ENCODE measurements at places on chromosomes 1 and 21. TPM values are rescaled to one million over a fixed set of nuclear protein-coding genes. Genes with fewer than 3 reads are reported as not detected.

Gene SLC1A7
- 0.26 TPM for total RNA-seq

Gene MTARC1
- total RNA-seq: not detected

Gene TCP10L
- total RNA-seq: not detected

Gene FCRLB
- 0.48 TPM for total RNA-seq

Gene PTPRC
- total RNA-seq: 739 TPM

Gene PTAFR
- 0.37 TPM for total RNA-seq

Gene SAMD11
- total RNA-seq: not detected

Gene MYOG
- total RNA-seq: not detected

Gene NTMT2
- total RNA-seq: not detected

Gene TEX38
- not detected for total RNA-seq

DNA sequence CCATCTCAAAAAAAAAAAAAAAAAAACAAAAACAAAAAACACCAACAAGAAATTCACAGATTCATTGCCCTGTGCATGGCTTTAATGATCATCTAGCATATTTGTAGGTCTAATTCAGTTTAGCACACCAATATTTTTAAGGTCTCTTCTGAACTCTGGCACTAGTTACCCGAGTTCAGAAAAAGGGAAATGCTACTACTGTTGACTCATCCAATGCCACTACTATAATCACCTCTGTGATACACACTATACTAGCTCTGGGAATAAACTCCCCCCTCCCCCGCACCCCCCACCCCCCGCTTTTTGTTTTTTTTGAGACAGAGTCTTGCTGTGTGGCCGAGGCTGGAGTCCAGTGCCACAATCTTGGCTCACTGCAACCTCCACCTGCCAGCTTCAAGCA, 55.6 kb downstream of the FBXO42 start:
- H3K4me1 ChIP-seq: no peaks in the 10 kb centered on the region
- no peaks in the 10 kb centered on the region for H3K27me3 ChIP-seq
- H3K27ac ChIP-seq: no peak overlapping the region
- no peak for DNase-seq

DNA sequence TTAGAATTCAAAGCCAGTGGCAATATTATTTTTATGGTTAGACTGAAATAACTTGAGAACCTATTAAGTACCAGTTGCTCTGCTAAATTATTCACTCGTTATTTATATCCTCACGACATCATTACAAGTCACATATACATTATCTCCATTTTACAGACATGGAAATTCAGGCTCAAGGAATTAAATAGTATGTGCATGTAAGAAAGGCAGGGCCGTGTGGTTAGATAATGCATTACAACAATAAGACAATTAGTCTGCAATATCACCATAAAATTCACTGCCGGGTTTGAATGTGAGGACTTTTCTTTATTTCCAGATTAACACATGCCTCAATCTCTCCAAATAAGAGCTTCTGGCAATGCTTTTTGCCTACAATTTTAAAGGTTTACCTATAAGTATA, 523.4 kb downstream of the PTBP2 start:
- no peaks in the 10 kb centered on the region for H3K27me3 ChIP-seq
- H3K4me3 ChIP-seq: no peak overlapping the region
- no peaks in the 10 kb centered on the region for H3K4me1 ChIP-seq
- DNase-seq: no peak
- H3K27ac ChIP-seq: no peak overlapping the region
- H3K36me3 ChIP-seq: no peaks in the 10 kb centered on the region

GRCh38 chr1:29123887-29124365, at the start of gene TMEM200B:
Gene TMEM200B (minus strand): TSS chr1:29123903. CDS start chr1:29121828, 2,075 bp downstream.
- no peak for DNase-seq
- H3K4me1 ChIP-seq: peaks cover 5% of the 10 kb centered on the region
- H3K36me3 ChIP-seq: peaks cover 2% of the 10 kb centered on the region
- H3K4me3 ChIP-seq: peak within 1 kb of the TSS; percentile 53
- H3K27me3 ChIP-seq: peaks cover 61% of the 10 kb centered on the region

- no peaks in the 10 kb centered on the region for H3K27me3 ChIP-seq
- no peak overlapping the region for H3K27ac ChIP-seq
- H3K4me1 ChIP-seq: no peaks in the 10 kb centered on the region
- no peak overlapping the region for H3K4me3 ChIP-seq
- no peak for DNase-seq
Observed at GRCh38 chr1:167587872-167588271, 34.3 kb upstream of the CREG1 start.

DNA sequence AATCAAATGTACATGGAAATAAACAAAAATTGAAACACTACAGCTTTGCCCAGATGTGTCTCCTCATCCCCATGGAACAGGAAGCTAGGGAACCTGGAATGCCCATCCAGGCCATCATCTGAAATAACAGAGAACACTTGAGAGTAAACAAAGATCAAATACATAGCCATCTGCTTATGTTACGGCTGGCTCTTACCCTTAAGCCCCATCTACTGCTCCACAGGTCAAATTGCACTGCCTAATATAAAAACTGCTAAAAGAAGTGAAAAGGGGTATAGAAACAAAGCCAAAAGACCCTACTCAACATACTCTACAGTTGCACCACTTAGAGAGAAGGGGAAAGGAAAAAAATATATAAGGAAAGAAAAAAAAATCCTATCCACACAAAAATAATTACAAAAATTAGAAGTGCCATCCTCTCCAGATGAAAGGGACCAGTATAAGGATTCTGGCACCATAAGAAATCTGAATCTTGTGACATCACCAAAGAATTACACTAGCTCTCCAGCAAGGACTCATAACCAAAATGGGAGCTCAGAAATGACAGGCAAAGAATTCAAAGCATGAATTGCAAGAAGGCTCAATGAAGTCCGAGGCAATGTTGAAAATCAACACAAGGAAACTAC, 26.9 kb downstream of the OR6Y1 start:
- H3K4me3 ChIP-seq: no peak overlapping the region
- no peaks in the 10 kb centered on the region for H3K4me1 ChIP-seq
- no peak overlapping the region for H3K27ac ChIP-seq

- H3K4me1 ChIP-seq: peaks cover 10% of the 10 kb centered on the region
- H3K27me3 ChIP-seq: no peaks in the 10 kb centered on the region
- H3K36me3 ChIP-seq: no peaks in the 10 kb centered on the region
- no peak overlapping the region for H3K4me3 ChIP-seq
- no peak overlapping the region for H3K27ac ChIP-seq
Observed at GRCh38 chr1:200131551-200132125, 104.1 kb downstream of the NR5A2 start.

DNA sequence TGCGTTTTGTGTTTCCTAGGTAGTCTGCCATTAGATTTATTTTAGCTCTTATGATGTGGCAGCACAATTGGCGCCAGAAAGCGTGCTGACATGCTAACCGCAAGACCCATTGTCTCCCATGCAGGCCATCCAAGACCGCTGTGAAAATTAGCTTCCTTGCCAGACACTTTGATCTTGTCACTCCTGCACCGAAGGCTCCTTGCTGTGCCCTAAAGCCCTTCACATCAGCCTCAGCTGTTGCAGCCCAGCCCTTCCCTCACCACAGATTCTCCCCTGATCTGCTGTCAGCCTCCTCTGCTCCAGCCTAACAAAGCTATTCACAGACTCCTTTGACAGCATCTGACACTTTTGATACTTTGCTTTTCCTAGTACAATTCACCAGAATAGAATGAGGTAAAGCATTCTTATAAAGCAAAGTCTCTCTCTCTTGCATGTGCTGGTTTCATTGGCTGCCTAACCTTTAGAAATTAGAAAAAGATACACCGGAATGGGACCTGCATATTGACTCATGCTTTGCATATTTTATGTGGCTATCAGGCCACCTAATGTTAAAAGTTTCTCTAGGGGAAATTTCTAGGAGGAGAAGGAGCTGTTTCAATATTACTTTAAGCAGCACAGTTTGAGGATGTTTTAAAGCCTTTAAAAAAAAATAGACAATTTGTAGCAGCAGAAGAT, 280.3 kb upstream of the FMN2 start:
- H3K4me3 ChIP-seq: no peak overlapping the region
- DNase-seq: no peak
- no peaks in the 10 kb centered on the region for H3K27me3 ChIP-seq
- H3K4me1 ChIP-seq: peaks cover 15% of the 10 kb centered on the region

DNA sequence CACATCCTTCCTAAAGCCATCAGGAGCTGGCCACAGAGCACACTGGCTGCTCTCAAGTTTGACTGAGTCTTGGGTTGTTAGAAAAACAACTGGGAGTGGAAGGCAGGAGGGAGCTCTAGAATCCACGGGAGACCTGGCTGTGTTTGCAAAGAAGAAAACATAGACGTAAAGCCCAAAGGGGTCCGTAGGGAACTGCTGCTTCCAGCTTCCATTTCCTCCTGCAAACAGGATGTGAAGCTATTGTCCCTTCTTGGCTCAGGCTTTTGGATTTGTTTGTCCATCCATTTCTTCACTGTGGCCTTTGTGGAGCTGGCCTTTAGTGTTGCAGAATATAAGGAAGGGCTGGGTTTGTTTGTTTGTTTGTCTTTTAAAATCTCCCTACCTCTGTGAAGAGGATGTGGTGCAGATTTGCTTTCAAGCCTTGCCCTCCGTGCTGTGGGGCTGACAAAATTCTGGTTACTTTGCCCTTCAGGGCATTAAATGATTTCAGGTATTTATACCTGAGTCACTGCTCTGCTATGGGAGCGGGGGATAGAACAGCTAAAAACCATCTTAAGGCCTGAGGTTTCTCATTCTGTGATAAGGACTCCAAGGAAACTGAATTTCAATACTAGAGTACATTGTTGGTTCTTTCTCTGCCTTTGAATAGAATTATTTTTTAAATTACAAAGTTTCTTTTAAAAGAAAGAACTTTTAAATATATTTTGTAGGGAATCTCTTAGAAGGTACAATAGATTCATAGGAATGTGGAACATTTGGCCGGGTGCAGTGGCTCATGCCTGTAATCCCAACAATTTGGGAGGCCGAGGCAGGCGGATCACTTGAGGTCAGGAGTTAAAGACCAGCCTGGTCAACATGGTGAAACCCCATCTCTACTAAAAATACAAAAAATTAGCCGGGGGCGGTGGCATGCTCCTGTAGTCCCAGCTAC, 74.3 kb downstream of the MPZL1 start:
- no peaks in the 10 kb centered on the region for H3K4me1 ChIP-seq
- H3K4me3 ChIP-seq: no peak overlapping the region
- no peaks in the 10 kb centered on the region for H3K36me3 ChIP-seq
- DNase-seq: no peak

GRCh38 chr1:111847466-111847865, 91.8 kb downstream of the DDX20 start:
- DNase-seq: no peak
- H3K36me3 ChIP-seq: no peaks in the 10 kb centered on the region
- peaks cover 27% of the 10 kb centered on the region for H3K27me3 ChIP-seq
- H3K4me3 ChIP-seq: no peak overlapping the region
- H3K4me1 ChIP-seq: no peaks in the 10 kb centered on the region

DNA sequence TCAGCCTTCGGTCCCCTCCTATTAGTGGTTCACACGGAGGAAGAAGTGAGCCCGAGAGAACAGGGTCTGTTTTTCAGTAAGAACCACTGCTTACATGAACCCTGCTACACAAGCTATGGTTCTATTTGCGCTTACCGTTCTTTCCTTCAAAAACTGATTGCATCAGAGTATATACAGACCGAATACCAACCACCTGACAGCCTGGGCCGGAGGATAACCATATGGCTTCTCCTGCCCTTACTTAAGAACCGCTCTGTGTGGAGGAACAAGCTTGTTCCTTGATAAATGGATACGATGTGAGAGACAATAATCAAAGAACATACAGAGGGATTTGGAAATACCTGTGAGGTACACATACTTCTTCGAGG, 1.1 kb upstream of the KCNT2 start:
- no peaks in the 10 kb centered on the region for H3K36me3 ChIP-seq
- no peak overlapping the region for H3K27ac ChIP-seq
- no peak for DNase-seq
- no peak overlapping the region for H3K4me3 ChIP-seq
- peaks cover 4% of the 10 kb centered on the region for H3K4me1 ChIP-seq

DNA sequence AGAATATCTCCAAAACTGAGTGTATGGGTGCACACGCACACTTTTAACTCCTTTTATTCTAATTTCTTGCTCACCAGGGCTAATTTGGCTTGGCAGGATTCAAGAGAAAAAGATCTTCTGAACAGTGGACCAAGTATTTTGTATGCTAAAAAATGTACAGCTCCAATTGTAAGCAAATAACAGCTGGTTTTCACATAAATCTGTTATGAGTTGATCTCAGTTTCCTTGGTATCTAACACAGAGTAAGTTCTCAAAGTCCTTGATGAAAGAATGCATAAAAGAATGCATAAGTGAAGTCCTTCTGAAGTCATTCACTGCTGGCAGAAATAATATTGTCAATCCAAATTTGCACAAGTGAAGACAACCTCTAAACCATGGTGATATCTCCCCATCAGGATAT, 213.0 kb downstream of the OMA1 start:
- no peaks in the 10 kb centered on the region for H3K27me3 ChIP-seq
- H3K4me3 ChIP-seq: no peak overlapping the region
- H3K27ac ChIP-seq: no peak overlapping the region
- no peaks in the 10 kb centered on the region for H3K4me1 ChIP-seq
- H3K36me3 ChIP-seq: no peaks in the 10 kb centered on the region

- no peak for DNase-seq
- H3K36me3 ChIP-seq: no peaks in the 10 kb centered on the region
- no peaks in the 10 kb centered on the region for H3K4me1 ChIP-seq
Observed at GRCh38 chr21:45382697-45382997, 22.3 kb upstream of the COL18A1 start.

DNA sequence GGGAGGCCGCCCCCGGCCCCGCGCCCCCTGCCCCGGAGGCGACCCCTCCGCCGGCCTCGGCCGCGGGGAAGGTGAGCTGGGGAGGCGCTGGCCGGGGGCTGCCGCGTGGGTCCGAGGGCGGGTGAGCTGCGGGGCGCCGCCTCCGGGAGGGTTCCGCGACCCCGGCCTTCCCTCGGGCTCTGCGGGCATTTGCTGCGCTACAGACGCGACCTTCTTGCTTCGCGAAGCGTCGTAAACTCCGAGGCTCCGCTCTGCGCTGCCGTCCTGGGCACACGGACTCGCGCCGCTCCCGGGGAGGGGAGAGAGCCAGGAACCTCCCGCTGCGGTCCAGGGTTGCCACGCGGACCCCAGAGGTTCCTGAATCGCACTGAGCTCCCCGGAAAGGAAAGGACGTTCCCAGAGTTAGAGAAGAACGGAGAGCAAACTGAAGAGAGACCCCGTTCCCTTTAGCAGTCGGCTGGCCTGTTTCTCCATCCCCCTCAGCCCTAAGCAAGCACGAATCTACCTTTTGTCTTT, 345 bp downstream of the SLX9 start:
- peaks cover 44% of the 10 kb centered on the region for H3K4me1 ChIP-seq
- H3K27ac ChIP-seq: no peak overlapping the region
- H3K4me3 ChIP-seq: peak overlapping the region; percentile 81

DNA sequence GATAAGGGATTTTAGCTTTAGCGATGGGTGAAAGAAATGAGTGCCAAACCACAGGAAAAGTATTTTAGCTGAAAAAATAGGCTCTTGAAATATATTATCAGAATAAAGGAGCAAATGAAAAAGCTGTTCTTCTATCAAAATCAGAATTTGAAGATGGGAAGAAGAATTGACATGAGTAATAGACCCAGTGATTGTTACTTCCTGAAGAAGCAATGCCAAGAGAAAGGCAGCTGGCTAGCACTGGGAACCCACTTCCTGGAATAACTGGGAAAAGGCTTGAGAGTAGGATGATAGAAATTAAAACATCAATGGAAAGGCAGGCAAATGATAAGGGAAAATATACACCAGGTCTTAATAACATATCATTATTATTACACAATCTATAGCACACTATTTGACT, 29.9 kb upstream of the LYPLAL1 start:
- H3K36me3 ChIP-seq: no peaks in the 10 kb centered on the region
- H3K4me1 ChIP-seq: no peaks in the 10 kb centered on the region
- H3K4me3 ChIP-seq: no peak overlapping the region
- no peaks in the 10 kb centered on the region for H3K27me3 ChIP-seq
- H3K27ac ChIP-seq: no peak overlapping the region
- no peak for DNase-seq

GRCh38 chr1:184866991-184867788, 107.1 kb downstream of the NIBAN1 start:
- no peak overlapping the region for H3K4me3 ChIP-seq
- H3K36me3 ChIP-seq: no peaks in the 10 kb centered on the region
- H3K27me3 ChIP-seq: no peaks in the 10 kb centered on the region
- peaks cover 9% of the 10 kb centered on the region for H3K4me1 ChIP-seq
- peak; percentile 43 for DNase-seq
